ENCODE measurements at places on chromosomes 4 and X.
A peak's percentile ranks its signal among the peaks of the same experiment; 100 is the strongest.

GRCh38 chr4:83362492-83363329, 28.1 kb upstream of the HPSE start:
- DNase-seq: no peak

DNA sequence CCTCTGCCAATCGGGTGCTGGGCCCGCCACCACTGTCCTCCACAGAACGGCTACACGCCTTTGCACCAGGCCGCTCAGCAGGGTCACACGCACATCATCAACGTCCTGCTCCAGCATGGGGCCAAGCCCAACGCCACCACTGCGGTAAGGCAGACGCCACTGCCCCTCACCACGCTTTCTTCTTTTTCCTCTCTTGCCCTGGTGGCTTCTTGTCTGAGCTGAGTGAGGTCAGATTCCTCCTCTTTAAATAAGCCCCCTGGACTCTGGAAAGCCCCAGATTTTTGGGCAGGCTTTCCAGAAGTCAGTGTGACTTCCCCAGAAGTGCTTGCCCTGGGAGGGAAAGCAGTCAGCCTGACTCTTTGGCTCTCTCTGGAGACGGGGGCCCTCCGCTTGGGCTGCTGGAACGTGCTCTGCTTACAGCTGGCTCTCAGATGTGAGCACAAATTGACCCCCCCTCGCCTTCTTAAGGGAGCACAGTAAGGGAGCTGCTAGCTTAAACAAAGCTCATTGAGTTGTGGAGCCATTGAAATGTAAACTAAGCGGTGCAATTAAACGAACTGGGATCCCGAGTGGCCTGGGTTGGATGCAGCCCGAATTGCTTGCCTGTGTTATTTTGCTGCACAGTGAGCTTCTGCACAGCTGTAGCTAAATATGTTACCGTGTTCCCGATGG, 243.1 kb downstream of the ANK2 start:
- no peak for DNase-seq

- no peak for DNase-seq
Measured at GRCh38 chr4:62210486-62210885, 1010.4 kb downstream of the ADGRL3 start.

DNA sequence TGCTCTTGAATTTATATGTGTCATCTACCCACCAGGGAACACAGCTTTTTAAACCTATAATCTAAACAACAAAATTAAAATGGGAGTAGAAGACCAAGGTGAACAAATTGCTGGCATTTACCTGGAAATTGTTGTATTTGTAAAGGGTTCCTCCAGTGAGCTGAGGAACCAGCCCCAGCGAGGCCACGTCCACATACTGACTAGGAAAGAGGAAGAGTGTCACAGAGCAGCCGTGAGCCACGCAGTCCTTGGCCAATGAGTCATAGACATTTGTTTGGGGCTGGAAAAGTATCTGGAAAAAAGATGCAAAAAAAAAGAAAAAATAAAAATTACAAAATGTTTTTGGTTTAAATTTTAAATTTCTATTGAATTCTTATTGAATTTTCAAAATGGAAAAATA, 58.7 kb downstream of the METTL14 start:
- no peak for DNase-seq

DNA sequence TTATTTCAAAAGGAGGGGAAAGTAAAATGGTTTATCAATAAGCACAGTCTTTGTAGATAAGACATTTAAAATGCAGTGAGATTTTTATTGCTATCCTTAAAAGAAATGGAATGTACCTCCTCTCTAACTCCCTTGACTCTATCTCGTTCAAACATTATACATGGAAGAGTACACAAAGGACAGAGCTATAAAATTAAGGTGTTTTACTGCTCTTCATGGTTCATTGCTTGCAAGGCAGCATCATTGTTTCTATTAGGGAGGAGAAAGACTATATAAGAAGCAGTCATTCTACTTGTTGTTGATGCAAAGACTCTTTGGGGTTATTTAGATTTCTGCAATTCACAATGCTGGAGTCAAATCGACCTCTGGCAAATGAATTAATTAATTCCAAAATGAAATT, 380.2 kb upstream of the NDST3 start:
- no peak for DNase-seq

DNA sequence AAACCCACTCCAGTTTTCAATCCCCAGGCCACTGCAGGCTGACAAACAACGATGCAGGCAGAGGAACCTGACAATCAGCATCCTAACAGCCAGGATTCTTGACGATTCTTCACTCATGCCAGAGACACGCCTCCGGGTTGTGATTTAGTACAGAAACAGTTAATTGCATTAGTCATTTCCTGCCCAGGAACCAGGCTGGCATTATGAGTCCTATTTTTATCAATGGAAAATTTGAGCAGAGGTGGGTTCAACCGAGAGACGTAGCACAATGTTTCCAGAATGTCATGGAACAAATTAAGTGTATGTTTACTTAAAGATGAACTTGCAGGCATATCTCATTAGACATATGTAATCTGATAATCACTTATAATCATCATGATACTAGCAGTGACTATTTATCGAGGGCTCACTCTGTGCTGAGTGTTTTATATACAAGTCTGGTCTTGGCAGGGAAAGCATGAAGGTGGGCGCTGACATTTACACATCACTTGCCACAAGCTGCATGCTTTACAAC, 159.7 kb downstream of the NSUN7 start:
- DNase-seq: peak; percentile 19

GRCh38 chr4:118872181-118872580, 16.5 kb upstream of the SYNPO2 start:
- DNase-seq: no peak

DNA sequence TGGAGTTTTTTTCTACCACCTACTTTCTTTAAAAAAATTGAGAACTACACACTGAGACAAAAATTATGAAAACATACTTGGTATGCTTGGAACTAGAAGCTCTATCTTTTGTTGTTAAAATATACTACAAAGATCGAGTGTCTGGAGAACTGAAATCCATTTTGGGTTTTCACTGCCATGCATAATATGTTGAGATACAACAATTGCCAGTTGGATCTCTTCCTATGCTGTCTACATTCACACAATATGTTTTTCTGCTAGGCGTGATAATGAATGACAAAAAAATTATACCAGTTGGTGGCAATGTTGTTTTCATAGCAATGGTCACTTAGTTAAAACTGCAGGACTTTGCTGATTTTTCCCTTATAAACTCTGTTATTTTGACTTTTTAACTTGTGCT, 605.4 kb upstream of the LCORL start:
- no peak for DNase-seq

DNA sequence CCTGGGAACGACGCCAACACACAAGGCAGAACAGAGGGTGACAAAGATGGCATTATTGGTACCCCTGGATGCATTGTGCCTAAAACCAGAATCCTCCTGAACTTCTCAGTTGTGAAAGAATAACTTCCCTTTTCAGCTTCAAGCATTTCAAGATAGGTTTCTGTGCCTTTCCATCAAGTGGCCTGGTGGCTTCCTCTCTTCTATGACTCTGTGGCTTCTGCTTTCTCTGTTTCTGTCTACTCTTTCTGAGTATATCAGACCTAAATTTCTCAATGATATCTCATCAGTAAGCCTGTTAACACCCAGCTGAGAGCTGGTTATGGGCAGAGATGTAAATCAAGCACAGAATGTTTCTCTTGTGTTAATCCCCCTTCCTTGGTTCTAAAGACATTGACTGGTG, 21.4 kb upstream of the FAM9B start:
- no peak for DNase-seq

DNA sequence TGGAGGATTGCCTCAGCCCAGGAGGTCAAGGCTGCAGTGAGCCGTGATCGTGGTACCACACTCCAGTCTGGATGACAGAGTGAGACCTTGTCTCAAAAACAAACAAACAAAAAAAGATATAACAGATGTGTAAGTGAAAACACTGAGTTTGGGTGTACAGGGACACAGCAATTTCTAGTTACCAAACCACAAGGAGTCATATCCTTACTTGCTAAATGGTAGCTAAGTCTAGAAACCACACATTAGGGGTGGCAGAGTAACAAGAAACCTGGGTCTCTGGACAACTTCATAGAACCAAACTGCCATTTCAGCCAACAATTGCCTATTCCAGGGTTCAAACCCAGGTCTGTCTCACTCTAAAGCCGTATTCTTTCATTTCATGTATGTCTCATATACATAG, 20.8 kb downstream of the PPEF2 start:
- no peak for DNase-seq

- DNase-seq: no peak
Measured at GRCh38 chrX:153626025-153626633, 20.9 kb upstream of the DUSP9 start.

- DNase-seq: no peak
Measured at GRCh38 chrX:22690116-22690515, 309.6 kb upstream of the DDX53 start.

DNA sequence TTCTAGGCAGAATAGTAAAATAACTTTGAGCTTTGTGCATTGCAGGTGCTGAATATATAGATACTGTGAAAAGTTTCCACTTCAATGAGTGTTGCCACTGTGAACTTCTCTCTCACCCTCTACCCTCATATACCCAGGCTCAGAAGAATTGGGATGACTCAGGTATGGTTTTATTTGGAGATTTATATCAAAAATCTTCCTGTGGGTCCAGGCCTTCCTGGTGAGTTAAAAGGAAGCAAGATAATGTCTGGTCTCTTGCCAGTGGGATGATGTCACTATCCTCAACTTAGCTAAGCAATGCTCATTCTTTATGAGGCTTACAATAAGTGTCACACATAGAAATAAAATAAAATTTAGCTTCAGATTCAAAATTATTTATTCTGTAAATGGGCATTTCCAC, 153.3 kb upstream of the TENT5D start:
- DNase-seq: no peak

- DNase-seq: no peak
Measured at GRCh38 chr4:108804648-108805273, 41.9 kb upstream of the ETNPPL start.

GRCh38 chrX:40543661-40544328, 37.0 kb upstream of the ATP6AP2 start:
- no peak for DNase-seq

DNA sequence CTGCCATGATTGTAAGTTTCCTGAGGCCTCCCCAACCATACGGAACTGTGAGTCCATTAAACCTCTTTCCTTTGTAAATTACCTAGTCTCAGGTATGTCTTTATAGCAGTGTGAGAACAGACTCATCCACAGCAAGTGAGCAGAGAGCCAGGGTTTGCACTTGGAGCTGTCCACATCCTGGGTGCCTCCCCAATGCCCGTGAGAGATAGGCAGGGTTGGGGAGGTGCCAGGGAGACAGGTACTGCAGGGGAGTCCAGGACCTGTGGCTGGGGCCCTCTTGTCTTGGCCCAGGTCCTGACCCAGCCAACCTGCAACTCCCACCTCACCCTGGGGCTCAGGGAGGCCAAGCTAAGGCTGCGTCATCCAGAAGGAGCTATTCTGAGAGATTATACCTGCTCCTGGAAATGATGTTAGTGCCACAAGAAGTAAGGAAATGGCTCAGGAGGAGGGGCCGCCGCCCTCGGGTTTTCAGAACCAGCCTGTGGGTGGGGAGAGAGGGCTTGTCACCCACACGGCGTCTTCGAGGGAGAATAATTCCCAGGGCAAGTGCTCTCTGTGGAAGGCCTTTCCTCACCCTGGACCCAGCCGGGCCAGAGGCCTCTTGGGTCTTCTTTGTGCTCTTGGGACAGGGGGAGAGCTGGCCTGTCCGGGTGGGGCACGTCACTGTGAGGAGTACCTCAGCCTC, 66.5 kb downstream of the ADRA2C start:
- DNase-seq: no peak

DNA sequence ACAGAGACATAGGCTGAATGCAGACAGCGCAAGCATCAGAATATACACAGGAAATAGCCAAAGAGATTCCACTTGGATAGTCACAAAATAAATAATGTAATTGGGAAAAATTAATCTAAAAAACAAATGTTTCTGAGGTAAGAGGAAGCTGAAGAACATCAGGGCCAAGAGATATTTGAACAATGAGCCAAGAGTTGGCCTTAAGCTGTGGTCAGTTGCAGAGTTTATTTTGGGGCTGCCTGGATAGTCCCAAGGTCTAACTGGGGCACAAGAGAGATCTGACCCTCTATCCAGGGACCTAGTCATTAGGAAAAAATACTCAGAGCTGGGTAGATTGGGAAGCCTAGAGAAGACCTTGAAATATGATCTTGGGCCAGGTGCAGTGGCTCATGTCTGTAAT, 31.3 kb upstream of the FGF16 start:
- DNase-seq: no peak

DNA sequence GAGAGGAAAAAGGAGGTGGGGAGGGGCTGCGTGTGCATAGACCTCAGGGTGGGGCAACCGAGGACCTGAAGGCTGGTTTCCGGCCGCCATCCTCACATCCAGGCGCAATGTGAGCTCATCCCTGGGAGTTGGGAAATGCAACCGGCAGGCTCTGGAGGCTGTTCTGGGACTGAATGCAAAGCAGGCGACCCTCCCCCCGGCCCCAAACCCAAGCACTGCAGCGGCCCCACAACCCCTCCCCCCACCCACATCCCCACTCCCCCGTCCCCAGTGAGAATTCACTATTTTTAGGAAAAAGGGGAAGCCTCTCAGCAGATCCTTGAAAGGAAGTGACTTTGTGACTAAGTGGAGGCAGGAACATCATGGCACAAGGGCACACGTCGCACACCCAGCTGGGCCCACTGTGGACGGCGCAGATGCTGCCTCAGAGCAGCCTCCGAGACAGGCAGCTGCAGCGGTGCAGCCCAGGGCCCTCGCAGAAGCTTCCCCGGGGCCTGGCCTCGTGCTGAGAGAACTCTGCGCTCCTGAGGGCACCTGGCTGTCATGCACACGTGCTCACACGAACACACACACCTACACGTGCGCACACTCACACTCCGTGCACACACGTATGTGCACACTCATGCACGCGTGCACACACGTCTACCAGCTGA, 1.3 kb upstream of the PDE6B start:
- no peak for DNase-seq

GRCh38 chrX:85029043-85029442, 25.4 kb downstream of the APOOL start:
- no peak for DNase-seq

DNA sequence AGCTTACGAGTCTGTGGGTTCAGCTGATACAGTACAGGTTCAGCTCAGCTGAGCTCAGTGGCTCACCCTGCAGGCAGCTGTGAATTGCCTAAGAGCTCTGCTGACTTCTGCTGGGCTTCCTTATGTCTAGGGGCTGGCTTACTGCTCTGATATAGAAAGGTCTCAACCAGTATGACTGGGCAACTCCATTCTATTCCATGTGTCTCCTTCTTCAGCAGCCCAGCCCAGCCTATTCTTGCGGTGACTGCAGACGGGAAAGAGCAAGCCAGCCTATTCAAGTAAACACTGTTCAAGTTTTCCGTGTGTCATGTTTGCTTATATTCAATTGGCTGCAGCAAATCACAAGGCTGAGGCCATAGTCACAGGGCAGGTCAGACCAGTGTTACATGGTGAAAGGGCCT, 615.4 kb upstream of the ZFP42 start:
- no peak for DNase-seq

GRCh38 chrX:20284992-20285391, 18.3 kb upstream of the RPS6KA3 start:
- no peak for DNase-seq

- DNase-seq: no peak
Measured at GRCh38 chr4:100894339-100894870, 376.6 kb upstream of the EMCN start.

GRCh38 chr4:3017504-3017903, 54.1 kb downstream of the GRK4 start:
- DNase-seq: no peak
